ENCODE measurements at places on chromosomes 3 and 15. TPM values are rescaled to one million over a fixed set of nuclear protein-coding genes. Genes with fewer than 3 reads are reported as not detected.

The TOP2B gene
- 34.8 TPM for total RNA-seq

The ITIH4 gene
- total RNA-seq: 0.82 TPM

The TGM5 gene
- not detected for total RNA-seq

The MFGE8 gene
- 111 TPM for total RNA-seq

The GABPB1 gene
- total RNA-seq: 50.3 TPM

The ONECUT1 gene
- not detected for total RNA-seq

All from smooth muscle cell of the coronary artery (primary cell).